ENCODE measurements at places on chromosomes 6 and 20.

DNA sequence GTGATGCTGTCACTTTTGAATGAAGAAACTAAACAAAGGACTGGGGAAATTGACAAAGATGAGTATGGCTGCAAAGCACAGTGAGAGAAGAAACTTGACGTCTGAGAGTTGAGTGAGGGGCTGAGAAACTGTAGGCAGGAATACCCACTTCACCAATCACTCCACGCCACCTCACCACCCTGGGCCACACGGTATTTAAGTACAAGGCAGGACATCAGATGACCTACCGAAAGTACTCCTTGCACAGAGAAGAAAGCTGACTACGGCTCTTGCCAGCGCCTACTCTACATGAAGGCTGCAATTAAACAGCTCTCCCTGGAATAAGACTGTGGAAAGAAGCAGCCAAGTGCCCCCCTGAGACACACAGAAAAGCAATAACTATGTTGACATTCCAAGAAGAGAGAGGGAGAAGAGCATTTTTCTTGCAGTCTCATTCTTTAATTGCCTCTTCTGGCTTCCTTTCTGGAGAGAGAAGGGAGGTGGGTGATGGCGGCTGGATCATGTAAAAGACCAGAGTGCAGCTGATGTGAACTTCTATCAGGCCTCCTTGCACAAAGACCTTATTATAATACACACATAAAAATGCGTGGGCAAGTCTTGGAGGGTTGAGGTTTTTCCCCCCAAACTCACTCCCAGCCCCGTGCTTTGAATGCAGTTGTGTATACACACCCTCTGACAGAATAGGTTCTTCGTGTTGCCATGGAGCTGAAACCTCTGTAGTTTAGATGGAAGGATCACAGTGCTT is 44.6 kb downstream of the HIVEP2 start:
- peak; percentile 66 for DNase-seq

DNA sequence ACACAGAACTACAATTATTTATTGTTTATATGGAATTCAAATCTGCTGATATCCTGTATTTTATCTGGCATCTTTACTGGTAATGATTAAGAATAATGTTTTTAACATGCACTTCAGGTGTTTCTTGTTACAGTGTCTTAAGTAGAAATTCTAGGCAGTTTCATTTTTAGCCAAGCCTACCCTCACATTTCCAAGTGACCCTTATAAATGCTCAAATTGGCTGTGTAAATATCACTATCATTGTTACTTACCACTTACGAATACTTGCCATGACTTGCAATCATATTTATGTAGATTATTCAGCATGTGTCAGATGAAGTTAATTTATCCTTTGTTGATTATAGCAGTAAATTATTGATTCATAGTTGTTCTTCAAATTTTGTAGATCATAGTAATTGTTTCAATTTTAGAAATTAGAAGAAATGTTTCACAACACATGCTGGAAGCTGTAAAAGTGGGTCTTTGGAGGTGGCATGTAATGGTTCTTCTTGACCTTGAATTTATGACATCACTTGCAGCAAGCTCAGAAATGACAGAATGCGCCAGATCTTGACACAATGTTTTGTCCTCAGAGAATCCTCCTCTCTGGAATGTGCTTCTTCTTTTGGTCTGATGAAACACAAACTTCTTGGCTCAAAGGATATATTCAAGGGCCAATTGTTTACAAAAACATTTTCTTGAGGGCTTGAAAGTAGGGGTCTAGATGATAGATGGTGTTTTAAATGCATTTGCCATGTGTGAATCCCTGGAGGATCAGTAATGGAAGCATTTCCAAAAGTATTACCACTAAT is 471.8 kb downstream of the COL12A1 start:
- DNase-seq: peak; percentile 50

GRCh38 chr6:31418251-31418650 is 14.9 kb downstream of the MICA start:
- DNase-seq: no peak

DNA sequence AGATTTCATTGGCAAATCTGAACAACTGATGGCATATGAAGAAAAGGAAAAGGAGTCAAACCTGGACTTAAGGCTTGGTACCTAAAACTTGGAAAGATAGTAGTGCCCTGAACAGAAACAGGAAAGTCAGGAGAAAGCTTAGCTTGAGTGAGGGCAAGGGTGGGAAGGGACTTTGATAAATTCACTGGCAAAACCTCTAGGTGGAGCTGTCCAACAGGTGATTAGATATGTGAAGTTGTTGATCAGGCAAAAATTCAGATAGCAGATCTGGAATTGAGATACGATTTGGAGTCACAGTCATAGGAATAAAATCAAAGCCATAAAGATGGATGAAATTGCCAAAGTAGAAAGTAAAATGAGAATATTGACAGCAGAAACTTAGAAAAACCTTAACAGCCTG is 16.1 kb upstream of the ZNF292 start:
- DNase-seq: peak; percentile 51

DNA sequence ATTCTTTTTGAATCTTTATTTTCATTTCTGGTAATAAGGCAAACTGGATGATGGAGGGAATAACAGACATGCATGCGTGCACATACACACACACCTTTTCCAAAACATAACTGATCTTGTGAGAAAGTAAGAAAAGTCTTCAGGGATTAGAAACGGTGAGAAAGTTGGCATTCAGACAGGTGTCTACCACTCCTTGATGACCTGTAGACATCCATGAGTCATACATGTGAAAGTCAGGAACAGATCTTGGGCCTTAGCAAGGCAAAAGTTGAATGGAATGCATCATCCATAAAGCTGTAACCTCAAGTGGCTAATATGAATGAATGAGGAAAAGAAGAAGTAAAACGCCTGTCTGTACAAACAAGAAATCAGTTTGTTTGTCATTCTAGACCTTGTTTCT is 97.3 kb downstream of the GRIK2 start:
- peak; percentile 10 for DNase-seq

DNA sequence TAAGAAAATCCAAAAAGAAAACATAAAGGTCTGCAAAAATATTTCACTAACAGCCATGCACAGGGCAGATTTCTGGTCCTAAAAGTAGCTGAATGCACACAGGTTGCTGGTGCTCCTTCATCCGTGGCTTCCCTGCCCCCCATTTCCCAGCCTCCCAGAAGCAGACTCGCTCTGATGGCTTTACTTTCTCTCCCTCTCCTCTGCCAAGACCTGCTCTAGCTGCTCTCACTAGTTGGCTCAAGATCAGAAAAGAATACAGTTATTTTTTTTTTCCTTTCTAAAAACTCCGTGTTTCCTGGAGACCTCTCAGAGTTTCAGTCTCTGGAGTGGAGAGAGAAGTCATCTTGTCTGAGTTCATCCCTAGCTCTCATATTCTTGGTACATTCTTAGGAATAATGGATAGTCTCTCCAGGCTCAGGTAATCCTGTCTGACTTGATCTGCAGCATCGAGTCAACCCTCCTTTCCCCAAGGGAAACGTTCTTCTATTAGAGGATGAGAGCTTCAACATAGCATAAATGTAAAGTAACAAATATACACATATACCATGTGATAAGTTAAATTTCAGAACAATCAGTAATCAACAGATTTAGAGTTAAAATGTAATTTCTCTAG is 214.2 kb downstream of the TBC1D7 start:
- no peak for DNase-seq

DNA sequence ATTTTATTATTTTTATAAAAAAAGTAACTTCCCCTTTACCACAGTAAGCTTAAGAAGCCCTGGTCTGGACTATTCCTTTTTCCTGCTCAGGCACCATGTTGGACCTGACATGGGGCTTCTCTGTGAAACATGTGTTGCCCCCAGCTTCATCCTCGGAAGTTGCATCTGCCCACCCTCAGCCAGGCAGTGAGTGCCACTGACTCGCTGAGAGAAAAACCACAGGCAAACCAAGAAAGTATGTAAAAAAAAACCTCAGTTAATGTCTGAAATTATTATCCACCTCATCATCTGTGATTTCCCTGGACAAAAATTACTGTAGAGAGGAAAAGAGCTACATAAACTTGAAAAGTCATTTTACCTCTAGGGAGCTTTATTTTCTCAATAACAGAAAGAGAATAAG is 109.9 kb upstream of the MCHR2 start:
- DNase-seq: peak; percentile 62

- DNase-seq: no peak
These were observed 122.1 kb upstream of the PHACTR1 start for GRCh38 chr6:12594530-12594893.

DNA sequence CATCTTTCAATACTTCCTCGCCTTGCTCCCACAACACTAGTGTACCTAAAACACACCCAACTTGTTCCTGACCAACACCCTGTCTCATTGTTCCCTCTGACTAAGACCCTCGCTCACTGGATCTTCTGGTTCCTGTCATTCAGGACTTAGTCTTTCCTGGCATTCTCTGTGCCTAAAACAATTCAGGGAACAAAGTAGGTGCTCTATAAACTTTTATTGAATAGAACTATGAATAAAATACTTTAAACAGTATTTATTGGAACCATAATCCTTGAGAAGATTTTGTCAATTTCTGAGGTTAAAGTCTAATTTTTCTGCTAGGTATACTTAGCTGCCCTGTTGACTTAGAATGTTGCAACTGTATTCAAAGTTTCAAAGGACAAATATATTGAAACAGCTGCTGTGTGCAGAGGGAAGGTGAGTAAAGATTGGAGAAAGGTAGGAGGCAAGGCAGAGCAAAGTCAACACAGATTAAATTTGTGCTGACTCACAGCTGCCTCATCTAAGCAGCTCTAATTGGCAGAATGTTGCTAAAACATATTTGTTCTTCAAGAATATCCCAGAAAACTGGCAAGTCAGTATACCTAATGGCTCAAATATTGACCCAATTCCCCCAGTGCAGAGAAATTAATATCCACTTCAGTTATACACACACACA is 37.6 kb downstream of the GSTA2 start:
- no peak for DNase-seq

DNA sequence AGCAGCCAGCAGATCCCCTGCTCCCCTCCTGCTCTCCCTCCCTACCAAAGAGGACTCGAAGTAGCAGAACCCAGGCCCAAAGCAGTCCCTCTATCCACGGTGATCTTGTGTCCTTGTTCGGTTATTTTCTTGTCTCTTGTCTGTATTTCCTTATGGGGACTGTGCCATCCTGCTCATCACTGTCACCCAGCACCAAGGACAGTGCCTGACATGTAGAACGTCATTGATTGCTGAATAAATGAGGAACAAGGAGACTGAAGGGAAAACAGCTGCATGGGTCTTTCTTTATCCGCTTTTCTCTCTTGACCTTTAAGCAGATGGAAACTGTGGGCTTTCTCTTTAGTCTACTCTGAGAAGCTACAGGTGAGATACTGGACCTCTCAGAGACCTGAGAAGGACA is 29.4 kb upstream of the ZNF831 start:
- DNase-seq: no peak

- DNase-seq: no peak
These were observed 36.1 kb upstream of the ZBP1 start for GRCh38 chr20:57656252-57656820.

GRCh38 chr6:56514395-56514794 is 128.3 kb downstream of the DST start:
- no peak for DNase-seq

DNA sequence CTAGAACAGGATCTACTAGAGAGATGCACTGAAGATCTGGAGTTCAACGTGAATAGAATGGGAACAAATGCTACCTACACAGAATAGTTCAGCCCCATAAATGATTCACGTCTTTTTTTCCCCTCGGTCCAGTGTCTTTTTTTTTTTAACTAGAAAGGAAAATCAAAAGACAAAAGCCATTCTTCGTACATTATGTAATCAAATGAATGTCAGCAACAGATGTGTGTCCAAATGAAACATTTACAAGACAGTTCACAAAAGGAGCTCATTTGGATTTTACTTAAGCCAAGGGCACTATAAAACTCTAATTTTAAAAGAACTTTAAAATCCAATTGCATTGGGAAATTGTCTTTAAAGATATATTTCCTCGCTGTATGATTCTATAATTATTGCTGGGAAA is 42.4 kb downstream of the FAM184A start:
- no peak for DNase-seq

DNA sequence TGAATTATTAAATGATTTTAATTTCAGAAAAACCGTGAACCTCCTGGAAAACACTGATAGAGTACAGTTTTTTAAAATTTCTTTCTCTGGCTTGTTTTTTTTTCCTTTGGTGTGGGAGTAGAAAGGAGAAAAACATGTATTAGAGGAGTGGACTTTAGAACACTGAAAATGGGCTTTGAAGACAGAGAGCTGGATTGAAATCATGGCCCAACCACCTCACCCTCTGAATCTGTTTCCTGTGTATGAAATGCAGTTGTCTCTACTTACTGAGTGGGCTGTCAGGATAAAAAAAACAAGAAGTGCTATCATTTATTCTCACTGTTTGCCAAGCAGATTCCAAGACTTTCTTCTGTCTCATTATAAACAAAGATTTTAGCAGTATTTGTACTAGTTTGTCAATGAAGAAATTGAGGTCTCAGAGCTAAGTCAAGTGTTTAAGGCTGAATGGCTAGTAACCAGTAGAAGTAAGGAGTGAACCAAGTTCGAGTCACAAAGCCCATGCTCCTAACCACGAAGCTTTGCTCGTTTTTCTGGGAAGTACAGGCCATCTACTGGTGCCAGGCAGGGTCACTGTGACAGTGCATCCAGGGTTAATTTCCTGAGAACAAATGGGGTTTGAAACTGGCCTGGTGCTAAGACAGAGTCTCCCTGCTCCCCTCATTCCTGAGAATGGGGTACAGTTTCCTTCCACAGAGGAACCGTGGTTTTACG is 256.4 kb downstream of the TMEM242 start:
- no peak for DNase-seq

DNA sequence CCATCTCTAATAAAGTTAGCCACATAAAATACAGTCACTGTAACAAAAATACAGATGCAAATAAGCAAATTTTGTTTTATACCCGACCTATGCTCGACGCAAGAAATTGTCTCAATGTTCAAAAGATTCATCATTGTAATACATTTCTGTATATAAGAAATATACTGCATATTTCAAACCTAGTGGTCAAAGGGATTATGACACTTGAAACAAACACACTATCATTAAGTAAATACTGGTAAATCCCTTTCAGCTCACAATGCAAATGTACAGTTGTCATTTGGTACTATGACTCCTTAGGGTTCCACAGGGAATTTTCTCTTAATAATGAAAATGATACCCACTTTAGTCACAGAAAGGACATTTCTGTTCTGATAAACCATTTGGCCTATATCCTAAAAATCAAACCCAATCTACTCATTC is 2.2 kb downstream of the HIVEP2 start:
- peak; percentile 44 for DNase-seq

- DNase-seq: no peak
These were observed 122.8 kb upstream of the CDH4 start for GRCh38 chr20:61129311-61129710.

GRCh38 chr6:108321253-108321747 is 26.4 kb downstream of the AFG1L start:
- DNase-seq: no peak

GRCh38 chr6:19158586-19158985 is 678.6 kb upstream of the ID4 start:
- no peak for DNase-seq

- no peak for DNase-seq
These were observed 64.8 kb upstream of the NRSN1 start for GRCh38 chr6:24060982-24061754.

GRCh38 chr20:25356271-25356933 is 34.2 kb downstream of the ABHD12 start:
- no peak for DNase-seq
